ENCODE measurements at places on chromosomes 7 and 10.
A peak's percentile ranks its signal among the peaks of the same experiment; 100 is the strongest.

DNA sequence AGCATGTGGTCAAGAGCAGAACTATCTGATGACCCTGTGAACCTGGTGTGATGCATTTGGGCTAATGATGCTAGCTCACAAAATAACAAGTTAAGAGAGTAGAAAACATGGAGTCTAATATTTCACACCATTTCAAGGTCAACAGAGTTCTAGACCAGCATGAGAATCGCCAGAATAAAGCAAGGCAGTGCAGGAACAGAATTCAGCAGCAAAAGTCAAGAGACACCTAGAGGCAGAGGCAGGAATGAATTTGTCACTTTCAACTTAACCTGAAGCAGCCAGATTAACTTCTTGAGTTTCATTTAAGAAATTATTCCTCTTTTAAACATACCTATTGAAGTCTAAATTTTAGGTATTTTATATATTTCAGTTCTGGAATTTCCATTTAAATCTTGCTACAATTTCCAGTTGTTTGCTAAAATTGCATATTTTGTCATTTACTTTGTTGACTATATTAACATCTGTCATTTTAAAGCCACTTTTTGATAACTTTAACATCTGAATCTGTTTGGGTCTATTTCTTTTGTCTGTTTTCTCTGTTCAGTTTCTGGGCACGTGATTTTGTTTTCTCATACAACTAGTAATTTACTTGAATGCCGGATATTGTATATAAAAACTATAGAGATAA lies 44.2 kb upstream of the PRSS58 start:
- H3K27me3 ChIP-seq = no peaks in the 10 kb centered on the region
- no peak overlapping the region for H3K27ac ChIP-seq
- no peak overlapping the region for H3K4me3 ChIP-seq

DNA sequence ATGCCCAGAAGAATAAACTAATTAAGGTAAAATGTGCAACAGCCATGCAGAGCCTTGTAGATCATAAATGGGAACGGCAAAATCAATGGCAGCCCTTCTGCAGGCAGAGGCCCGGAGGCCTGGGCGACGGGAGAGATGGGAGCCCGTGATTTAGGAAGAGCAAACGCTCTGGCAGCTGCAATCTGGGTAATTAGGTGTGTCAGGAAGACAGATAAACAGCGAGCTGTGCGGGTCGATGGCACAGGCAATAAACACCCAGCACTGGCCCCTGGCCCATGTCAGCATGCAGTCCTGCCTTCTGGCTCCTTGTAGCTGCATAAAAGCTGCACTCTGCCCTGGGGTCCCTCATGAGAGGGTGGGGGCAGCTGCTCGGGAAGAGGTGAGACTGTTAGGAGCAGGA lies 78.0 kb downstream of the GOLGA7B start:
- no peaks in the 10 kb centered on the region for H3K36me3 ChIP-seq
- no peak for DNase-seq
- H3K4me3 ChIP-seq = no peak overlapping the region
- no peaks in the 10 kb centered on the region for H3K27me3 ChIP-seq

DNA sequence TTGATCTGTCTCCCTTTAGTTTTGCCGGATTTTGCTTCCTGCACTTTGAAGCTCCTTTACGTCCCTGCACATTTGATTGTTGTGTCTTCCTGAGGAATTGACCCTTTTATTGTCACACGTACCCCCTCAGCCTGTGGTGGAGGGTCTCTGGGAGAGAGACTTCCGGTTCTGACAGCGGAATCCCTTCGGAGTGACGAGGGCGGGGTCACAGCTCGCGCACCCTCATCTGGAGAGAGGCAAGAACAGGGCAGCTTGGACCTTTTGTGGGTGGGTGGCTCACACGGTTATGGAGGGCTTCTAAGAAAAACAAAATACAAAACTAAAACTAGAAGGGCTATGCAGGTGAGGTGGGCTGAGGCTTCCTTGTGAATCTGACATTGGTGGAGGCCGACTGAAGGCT lies 26.0 kb downstream of the AMZ1 start:
- H3K27ac ChIP-seq = no peak overlapping the region
- H3K4me1 ChIP-seq = peaks cover 22% of the 10 kb centered on the region
- peaks cover 4% of the 10 kb centered on the region for H3K36me3 ChIP-seq
- no peaks in the 10 kb centered on the region for H3K27me3 ChIP-seq
- no peak for DNase-seq

DNA sequence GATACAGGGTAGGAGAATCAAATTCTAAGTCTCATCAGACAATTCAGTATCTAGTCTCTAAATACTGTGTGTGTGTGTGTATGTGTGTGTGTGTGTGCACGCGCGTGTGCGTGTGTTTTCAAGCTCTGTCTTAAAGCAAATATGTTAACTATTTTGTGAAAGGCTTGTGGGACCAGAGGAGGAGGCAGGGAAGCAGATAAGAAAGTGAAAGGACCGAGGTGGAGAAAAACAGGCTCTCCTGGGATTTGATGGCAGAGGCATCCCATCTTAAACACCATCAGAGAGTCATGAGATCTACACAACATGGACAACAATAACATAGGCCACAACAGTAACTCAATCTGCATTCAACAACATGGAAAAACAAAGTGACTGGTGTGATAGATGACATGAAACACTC lies 67.1 kb downstream of the PIP4K2A start:
- H3K27me3 ChIP-seq = no peaks in the 10 kb centered on the region
- DNase-seq = no peak
- H3K4me3 ChIP-seq = no peak overlapping the region
- no peaks in the 10 kb centered on the region for H3K36me3 ChIP-seq

GRCh38 chr7:21550076-21550475 lies 7.2 kb downstream of the DNAH11 start:
- H3K27me3 ChIP-seq = no peaks in the 10 kb centered on the region
- no peak overlapping the region for H3K4me3 ChIP-seq
- no peaks in the 10 kb centered on the region for H3K36me3 ChIP-seq
- no peak for DNase-seq
- H3K27ac ChIP-seq = no peak overlapping the region

DNA sequence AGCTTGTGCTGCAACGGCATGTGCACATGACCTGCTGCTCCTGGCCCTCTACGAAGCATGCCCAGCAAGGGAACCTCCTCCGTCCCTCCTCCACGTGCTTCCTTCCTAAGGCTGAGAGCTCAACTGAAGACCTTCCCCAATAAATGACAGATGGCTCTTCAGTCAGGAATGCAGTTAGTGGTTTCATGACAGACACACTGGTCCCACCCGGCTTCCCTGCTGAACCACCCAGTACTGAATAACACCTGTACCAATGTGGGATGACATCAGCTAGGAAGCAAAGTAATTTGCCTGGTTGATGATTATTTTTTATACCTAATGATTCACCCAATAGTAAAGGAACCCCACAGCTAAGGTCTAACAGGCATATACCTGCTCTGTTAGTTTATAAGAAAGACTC lies 69.1 kb downstream of the SCRN1 start:
- H3K4me1 ChIP-seq = no peaks in the 10 kb centered on the region
- DNase-seq = no peak
- H3K4me3 ChIP-seq = no peak overlapping the region
- no peak overlapping the region for H3K27ac ChIP-seq
- no peaks in the 10 kb centered on the region for H3K27me3 ChIP-seq

GRCh38 chr10:69726850-69727249 lies 74.9 kb upstream of the COL13A1 start:
- no peak overlapping the region for H3K27ac ChIP-seq
- H3K4me3 ChIP-seq = no peak overlapping the region
- peaks cover 22% of the 10 kb centered on the region for H3K4me1 ChIP-seq
- DNase-seq = no peak

DNA sequence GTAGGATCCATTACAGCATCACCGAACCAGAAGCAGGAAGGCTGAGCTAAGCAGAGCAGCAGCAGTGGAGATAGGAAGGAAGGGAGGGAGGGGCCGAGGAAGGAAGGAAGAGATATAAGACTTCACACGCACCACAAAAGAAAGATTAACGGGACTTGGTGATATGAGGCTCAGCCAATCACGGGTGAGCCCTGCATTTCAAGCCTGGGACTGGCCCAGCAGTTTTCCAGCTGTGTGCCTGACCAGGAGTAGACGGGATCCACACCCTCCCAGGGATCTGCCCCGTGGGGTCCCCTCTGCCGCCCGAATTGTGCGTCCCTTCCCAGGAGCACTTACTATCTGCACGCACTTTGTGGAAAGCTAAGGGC lies 16.2 kb downstream of the ATG9B start:
- peaks cover 7% of the 10 kb centered on the region for H3K27me3 ChIP-seq
- DNase-seq = no peak
- no peak overlapping the region for H3K4me3 ChIP-seq

- no peaks in the 10 kb centered on the region for H3K27me3 ChIP-seq
- H3K4me1 ChIP-seq = peaks cover 4% of the 10 kb centered on the region
- no peak overlapping the region for H3K4me3 ChIP-seq
- no peaks in the 10 kb centered on the region for H3K36me3 ChIP-seq
- H3K27ac ChIP-seq = peak overlapping the region; percentile 29
Measured at GRCh38 chr10:92839191-92840085, 8.9 kb upstream of the EXOC6 start.

Data from fibroblast of lung (primary cell).